ENCODE measurements at places on chromosomes 13 and 19.

DNA sequence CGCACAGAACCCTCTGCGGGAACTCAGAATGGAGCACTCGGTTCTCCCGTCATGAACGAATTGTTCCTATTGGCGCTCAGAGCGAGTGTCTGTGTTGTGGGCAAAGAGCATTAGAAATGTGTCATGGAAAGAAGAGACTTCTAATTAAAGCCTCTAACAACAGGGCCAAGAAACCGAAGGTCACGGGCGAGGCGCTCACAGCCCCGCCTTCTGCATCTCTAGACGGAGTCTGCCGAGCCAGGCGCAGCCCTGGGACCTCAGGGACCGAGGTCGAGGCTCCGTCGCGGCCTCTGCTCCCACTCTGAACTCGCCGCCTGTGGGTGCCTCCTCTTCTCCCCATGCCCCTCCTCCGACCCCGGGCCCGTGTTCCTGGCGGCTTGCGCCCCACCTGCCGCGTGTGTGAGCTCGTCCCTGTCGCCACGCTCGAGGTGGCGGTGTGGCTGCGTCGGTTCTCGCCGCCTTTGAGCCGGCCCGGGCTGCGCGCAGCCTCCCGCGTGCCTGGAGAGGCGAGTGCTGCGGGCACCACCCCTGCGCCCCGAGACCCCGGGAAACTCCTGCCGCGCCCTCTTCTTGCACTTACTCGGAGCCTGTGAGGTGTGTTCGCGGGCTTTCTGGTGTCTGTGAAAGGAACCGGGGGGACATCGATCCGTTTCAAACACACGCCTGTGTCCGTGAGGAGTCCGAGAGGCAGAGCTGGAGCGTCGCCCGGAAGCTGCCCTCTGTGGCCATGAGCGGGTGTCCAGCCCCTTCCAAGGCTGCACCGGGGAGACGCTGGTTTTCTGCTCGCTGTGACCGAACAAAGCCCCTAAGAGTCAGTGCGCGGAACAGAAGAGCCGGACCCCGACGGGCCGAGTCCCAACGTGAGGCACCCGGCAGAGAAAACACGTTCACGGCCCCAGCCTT lies 45.4 kb upstream of the SPACA7 start:
- no peak for DNase-seq

- peak; percentile 29 for DNase-seq
Measured at GRCh38 chr13:50387051-50387581, 371.9 kb downstream of the KCNRG start.

- DNase-seq: peak; percentile 36
Measured at GRCh38 chr13:99977912-99978798, 3.4 kb upstream of the ZIC2 start.

DNA sequence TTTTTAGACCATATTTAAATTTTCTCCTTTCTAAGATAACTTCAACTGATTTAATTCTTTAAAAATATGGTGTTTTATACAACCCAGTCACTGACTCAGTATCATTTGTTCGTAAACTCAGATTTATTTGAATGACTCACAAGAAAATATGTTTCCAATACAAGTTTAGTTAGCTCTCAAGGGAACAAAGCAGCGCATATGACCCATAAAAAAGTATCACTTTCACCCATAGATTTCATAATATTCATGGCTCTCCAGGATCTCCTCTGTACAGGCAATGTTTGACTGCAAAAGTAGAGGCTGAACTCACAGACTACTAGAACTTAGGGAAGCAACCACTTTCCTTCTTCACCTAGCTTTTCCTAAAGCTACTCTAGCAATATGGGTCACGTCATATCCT lies 405.6 kb upstream of the PCDH9 start:
- DNase-seq: peak; percentile 47

GRCh38 chr19:35353635-35354034 lies 4.6 kb upstream of the FFAR3 start:
- peak; percentile 30 for DNase-seq

DNA sequence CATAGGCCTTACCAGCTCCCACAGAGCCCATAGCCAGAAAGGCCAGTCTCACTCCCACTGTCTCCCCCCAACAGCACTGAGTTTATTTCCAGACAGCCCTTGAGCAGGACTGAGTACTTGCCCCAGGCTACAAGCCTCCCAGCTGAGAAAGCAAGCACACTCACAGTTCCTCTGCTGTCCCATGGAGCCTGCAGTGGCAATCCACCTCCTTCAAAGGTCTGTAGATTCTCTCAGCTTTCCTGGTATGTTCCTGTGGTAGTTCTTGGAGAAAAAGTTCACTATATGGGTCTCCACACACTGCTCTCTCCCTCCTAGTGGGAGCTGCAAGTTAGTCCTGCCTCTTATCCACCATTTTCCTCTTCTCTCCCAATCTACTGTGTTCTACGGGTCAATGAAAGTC lies 728.7 kb downstream of the DIAPH3 start:
- DNase-seq: no peak

DNA sequence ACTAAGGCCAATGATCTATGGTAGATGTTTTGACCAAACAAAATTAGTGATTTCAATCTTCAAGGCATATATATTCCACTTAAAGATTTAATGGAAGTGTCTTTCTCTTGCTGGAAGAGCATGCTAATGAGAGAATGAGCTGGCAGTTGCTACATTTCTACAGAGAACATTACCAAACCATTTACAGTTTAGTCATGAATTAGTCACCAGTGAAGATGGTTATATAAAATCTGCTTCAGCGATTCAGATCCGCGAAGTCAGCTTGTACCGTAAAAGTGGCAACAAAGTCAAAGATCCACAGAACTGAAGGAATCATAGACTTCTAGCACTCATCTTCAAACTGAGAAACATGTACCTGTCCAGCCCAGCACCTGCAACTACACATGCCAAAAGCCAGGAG lies 156.3 kb downstream of the SLITRK5 start:
- DNase-seq: no peak

GRCh38 chr13:32537580-32538142 lies 934 bp downstream of the N4BP2L2 start:
- DNase-seq: no peak
